Bronchial smooth muscle cell (primary cell): ENCODE measurements at places on chromosomes 7 and 10. TPM values are rescaled to one million over a fixed set of nuclear protein-coding genes. Genes with fewer than 3 reads are reported as not detected.

ASB10 gene
- total RNA-seq = not detected in 2 replicates

GRM3 gene
- not detected in 2 replicates for total RNA-seq

TMEM225B gene
- 1.3 and 1.5 TPM in 2 replicates for total RNA-seq

ZNF727 gene
- under 0.01 TPM in 1 of 2 replicates, not detected in the other for total RNA-seq
